Esophagus muscularis mucosa (tissue), 4 donors: ENCODE measurements at places on chromosomes 7 and 10. TPM values are rescaled to one million over a fixed set of nuclear protein-coding genes. Genes with fewer than 3 reads are reported as not detected.

AS3MT gene
- 9.3 TPM for total RNA-seq

- H3K36me3 ChIP-seq: no peaks in the 10 kb centered on the region
- no peaks in the 10 kb centered on the region for H3K27me3 ChIP-seq
- DNase-seq: peak; percentile 34
- H3K27ac ChIP-seq: no peak overlapping the region
- no peaks in the 10 kb centered on the region for H3K4me1 ChIP-seq
Observed at GRCh38 chr10:128630787-128631252, 504.6 kb upstream of the MKI67 start.

CALU gene
- total RNA-seq: 188 TPM

- no peaks in the 10 kb centered on the region for H3K4me1 ChIP-seq
- H3K27me3 ChIP-seq: no peaks in the 10 kb centered on the region
- DNase-seq: no peak
- H3K4me3 ChIP-seq: no peak overlapping the region
- no peak overlapping the region for H3K27ac ChIP-seq
Observed at GRCh38 chr7:54090652-54091213, 451.4 kb upstream of the VSTM2A start.

- no peak overlapping the region for H3K4me3 ChIP-seq
- DNase-seq: no peak
- H3K36me3 ChIP-seq: no peaks in the 10 kb centered on the region
- peaks cover 15% of the 10 kb centered on the region for H3K4me1 ChIP-seq
Observed at GRCh38 chr7:158979023-158979529, 122.7 kb downstream of the DYNC2I1 start.

LIPN gene
- total RNA-seq: not detected

OPN1SW gene
- total RNA-seq: not detected

ITIH5 gene
- 24.9 TPM for total RNA-seq

THSD7A gene
- 2.8 TPM for total RNA-seq
